Activated naive CD8-positive, alpha-beta T cell treated with anti-CD3 and anti-CD28 coated beads, Interleukin-2, amount 10 ng/mL, durations not matched to agents 7 days and 5 days (primary cell): ENCODE measurements at places on chromosomes 1 and 21. TPM values are rescaled to one million over a fixed set of nuclear protein-coding genes. Genes with fewer than 3 reads are reported as not detected.

GRCh38 chr21:34822942-34823341, 154.1 kb downstream of the CLIC6 start:
- H3K27me3 ChIP-seq: no peaks in the 10 kb centered on the region
- DNase-seq: no peak
- no peak overlapping the region for H3K27ac ChIP-seq
- no peak overlapping the region for H3K4me3 ChIP-seq
- peaks cover 15% of the 10 kb centered on the region for H3K36me3 ChIP-seq

DNA sequence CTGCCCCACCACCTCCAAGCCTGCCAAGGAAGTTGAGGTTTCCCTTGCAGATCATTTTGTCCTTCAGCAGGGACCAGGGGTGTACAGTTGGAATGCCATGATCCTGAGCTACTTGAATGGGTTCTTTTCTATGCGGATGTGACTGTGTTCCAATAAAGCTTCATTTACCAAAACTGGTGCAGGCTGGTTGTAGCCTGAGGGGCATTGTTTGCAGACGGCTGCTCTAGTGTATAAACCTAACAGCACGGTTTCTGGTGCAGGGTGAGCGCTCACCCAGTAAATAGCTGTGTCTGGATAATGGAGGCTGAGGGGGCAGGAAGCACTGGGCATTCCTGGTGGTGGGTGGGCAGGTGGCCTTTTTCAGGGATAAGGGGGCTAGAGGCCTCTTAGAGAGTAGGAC, 72.7 kb upstream of the ACTL8 start:
- H3K4me3 ChIP-seq: no peak overlapping the region
- no peaks in the 10 kb centered on the region for H3K36me3 ChIP-seq
- H3K4me1 ChIP-seq: peaks cover under 1% of the 10 kb centered on the region
- no peak for DNase-seq
- peaks cover 3% of the 10 kb centered on the region for H3K27me3 ChIP-seq

DNA sequence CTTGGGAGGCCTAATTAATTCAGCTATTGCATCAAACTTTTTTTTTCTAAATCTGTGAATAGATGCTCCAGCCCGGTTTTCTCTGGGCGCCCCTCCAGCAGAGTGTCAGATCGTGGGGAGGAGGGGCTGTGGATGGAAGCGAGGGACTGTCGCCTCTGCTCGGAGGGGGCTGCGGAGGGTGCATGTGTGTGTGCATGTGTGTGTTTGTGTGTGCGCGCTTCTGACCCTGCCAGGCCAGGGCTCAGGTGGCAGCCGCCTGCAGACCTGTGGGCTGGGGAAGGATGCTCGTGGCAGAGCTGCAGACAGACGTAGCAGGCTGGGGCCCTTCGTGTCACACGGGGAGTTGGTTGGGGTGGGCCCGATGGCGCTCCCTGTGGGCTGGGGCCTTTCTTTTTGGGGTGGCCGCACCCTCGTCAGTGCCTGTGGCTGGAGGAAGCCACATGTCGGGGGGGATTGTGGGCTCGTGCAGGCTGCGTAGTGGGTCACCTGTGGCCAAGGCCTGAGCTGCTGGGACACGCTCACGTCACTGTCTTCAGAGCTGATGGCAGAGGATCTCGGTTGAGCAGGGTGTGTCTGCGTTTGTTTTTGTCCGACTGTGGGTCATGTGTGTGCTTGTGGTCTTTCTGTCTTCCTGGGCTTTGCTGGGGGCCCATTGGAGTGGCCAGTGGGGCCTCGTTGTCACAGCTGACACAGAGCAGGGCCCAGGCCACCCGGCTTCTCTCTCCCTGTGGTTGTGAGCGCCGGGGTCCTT, 2.8 kb downstream of the SKI start:
- H3K36me3 ChIP-seq: peaks cover 7% of the 10 kb centered on the region
- DNase-seq: peak; percentile 74
- peaks cover 3% of the 10 kb centered on the region for H3K27me3 ChIP-seq

GRCh38 chr1:81585371-81585770, 215.4 kb upstream of the ADGRL2 start:
- no peak for DNase-seq
- no peak overlapping the region for H3K4me3 ChIP-seq
- H3K27me3 ChIP-seq: no peaks in the 10 kb centered on the region
- no peaks in the 10 kb centered on the region for H3K4me1 ChIP-seq
- no peaks in the 10 kb centered on the region for H3K36me3 ChIP-seq

The DNAJB4 gene
- total RNA-seq: 15.2 TPM

The RPTN gene
- not detected for total RNA-seq

The RNPC3 gene
- 44.4 TPM for total RNA-seq
